ENCODE measurements at places on chromosomes 7 and 10.

DNA sequence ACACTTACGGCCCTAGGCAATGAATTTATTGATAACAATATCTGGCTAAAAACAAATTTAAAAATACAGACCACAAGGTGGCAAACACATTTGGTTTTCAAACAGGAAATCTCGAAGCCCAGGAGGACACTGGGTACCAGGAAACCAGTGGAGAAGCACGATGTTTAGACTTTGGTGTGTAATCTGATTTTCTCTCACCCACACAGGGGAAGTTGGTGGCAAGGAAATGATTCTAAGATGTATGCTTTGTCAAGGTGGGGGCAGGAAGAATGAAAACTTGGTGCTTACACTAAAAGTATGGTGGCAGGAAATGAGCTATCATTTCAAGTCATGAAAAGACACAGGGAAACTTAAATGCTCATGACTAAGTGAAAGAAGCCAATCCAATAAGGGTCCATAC is 113.2 kb upstream of the ANKRD1 start:
- no peak for DNase-seq

DNA sequence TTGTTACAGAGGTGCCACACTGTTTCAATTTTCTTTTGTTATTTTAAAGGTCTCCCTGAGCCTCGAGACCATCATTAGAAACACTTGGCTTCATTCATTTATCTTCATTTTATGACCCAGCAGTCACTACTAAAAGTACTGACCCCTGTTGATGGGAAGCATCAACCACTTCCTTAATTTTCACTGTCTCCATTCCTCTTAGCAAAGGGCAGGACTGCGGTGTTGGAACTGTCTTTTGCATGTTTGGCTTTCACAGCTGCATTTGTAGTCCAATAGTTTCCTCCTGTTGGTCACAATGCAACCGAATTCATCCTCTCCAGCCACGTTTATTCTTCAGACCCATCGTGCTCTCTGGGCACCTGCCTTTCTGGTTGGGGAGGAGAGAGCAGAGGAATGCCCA is 46.7 kb upstream of the PDZD8 start:
- no peak for DNase-seq

- DNase-seq: no peak
These were observed 18.9 kb downstream of the RBAK start for GRCh38 chr7:5064391-5065106.

- no peak for DNase-seq
These were observed 14.2 kb downstream of the MLXIPL start for GRCh38 chr7:73610105-73610504.

GRCh38 chr10:9427209-9427608 is 1372.7 kb downstream of the GATA3 start:
- DNase-seq: no peak

GRCh38 chr10:28314211-28314610 is 11.3 kb upstream of the MPP7 start:
- DNase-seq: no peak
